Left renal pelvis (tissue), 4 donors: ENCODE measurements at places on chromosomes 12 and 14.

DNA sequence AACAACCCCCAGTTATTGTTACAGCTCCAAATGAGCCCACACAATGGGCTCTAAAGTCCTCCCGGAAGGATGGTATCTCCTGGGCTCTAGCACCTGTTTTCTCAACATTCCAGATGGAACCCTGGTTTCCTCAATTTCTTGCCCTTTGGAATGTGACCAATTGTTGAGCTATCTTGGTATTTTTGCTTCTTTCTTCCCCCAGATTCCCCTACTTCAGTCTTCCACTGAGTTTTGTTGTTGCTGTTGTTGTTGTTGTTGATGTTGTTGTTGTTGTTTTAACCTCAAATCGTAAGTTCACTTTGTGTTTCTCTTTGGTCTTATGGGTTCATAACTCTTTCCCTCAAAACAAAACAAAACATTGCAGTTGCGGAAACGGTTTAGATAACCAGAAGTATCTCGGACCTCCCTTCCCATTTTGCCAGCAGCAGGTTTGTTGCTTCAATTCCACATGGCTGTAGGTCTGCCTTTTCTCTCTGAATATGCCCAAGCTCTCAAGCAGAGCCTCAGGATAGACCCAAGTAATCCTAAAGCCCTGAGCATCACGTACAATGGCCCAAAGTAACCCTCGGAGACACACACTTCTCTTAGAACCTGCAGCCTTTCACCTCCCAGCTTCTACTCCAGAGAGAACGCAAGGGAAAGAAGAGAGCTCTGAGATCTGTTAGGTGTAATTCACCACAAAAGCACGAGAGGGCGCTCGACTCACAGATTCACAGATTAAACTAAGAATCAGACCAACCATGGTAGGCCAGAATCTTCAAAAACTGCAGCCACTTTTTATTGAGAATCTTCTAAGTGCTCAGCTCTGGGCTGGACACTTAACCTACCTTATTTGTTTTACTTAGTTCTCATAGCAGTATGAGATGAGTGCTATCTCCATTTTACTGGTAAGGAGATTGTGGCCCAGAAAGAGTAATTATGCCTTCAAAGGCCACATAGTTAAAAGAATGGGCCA lies 1.0 kb upstream of the DDX23 start:
- peak; percentile 86 for DNase-seq

GRCh38 chr12:54991161-54991990 lies 6.8 kb upstream of the TESPA1 start:
- DNase-seq = no peak

DNA sequence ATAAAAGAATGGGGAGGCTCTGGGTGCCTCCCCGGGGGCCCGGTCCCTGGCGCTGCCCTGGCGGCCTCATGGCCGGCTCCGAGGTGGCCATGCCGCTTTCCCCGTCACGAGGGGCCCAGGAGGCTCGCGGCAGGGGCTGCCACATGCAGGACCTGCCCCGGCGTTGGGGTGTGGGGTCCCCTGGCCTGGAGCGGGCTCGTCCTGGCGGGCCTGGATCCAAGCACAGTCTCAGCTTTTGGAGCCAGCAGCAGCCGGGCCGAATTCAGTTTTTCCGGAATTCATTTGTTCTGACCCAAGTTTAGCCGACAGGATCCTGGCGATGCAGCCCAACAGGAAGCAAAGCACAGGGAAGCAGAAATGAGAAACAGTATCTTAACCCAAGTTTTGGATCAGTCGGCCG lies 26.4 kb upstream of the AEBP2 start:
- DNase-seq = no peak

DNA sequence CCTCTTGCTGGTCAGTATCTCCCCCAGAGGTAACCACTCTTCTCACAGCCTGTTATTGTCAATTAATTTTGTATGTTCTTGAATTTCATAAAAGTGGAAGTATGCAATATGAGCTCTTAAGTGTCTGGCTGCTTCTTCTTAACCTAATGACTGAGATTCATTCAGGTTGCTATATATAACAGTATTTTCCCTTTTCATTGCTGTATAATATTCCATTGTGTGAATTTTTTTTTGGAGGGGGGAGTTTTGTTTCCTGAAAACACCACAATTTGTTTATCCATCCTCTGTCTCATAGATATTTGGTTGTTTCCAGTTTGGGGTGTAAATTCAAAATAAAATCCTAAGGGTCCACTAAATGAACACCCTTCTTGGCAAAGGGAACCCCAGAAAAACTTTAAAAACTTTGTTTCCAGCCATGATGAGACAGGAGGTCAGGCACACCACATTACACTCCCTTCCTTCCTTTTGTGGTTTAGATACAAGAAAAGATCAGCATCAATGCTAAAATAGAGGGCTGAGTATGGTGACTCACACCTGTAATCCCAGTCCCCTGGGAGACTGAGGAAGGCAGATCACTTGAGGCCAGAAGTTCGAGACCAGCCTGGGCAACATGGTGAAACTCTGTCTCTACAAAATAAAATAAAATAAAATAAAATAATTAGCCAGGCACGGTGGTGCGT lies 4.1 kb upstream of the DAO start:
- DNase-seq = no peak

- no peak for DNase-seq
These were observed 51.6 kb downstream of the GPHB5 start for GRCh38 chr14:63267171-63267570.

DNA sequence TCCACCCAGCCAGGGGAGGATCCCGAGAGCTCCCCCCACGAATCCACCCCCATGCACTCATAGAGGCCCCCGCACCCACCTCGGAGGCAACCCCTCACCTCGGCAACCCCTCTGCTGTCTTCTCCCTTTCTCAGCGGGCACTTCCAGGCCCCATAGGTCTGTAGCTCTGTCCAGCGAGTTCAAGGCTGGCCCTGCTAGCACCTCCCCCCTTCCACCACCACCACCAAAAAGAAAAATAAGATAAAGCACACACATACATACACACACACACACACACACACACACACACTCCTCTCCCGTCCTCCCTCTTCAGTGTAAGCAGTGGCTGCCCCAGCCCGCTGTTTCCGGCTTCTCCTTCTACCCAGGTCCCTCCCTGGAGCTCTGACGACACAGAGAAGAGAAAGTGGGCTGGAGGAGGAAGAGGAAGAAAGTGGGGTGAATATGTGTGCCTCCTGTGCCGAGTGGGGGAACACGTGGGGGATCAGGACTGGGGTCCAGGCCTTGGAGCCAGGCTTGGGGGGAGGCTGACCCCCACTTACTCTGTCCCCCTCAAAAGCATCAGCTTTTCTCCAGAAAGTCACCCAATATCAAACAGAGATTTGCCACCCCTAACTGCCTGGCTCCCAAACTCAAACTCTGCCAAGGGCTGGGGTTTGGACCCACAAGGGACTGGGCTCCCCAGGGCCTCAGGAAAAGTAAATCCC lies at the start of gene STAT6:
TSS of gene STAT6 (minus strand) at position 332 of the 704 bp plus-strand sequence. CDS start 3,084 bp downstream, outside the sequence.
- no peak for DNase-seq

- no peak for DNase-seq
These were observed 125.1 kb upstream of the TBX3 start for GRCh38 chr12:114809097-114809496.

DNA sequence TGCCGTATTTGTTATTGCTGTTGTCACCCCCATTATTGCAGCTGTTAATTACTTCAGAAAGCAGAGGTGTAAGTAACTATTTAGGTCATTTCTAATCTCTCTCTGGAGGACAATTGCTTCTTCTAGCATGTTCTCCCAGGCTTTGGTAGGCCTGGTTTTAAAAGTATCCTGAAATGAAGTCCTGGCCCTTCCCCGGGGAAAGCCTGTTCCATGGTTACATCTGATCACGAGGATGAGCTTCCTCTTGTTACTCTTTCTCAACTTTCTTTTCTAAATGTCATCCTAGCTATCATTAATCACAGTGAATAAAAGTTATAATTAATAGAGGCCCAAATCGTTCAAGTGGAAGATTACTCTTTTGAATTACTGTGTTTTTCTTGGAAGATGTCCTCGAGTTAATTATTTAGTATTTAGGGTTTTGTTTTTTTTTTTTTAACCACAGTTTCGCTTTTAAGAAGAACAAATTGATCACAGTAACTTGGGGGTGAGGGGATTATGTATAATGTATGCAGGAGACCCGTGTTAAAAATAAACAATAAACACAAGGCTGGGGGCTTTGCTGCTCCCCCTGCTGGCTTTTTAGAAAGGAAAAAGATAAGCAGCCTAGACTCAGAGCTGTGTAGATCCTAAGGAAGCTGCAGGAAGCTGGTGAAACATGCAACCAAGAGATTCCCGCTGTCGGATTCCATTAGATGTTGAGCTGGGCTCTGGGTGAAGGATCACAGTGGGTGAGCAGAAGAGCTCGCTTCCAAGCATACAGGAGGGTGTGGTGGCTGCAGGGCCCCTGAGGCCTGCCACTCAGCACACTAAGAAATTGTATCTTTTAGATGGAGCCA lies 420.1 kb downstream of the FUT8 start:
- DNase-seq = peak; percentile 23

GRCh38 chr14:94345344-94346064 lies 22.4 kb upstream of the SERPINA6 start:
- no peak for DNase-seq

DNA sequence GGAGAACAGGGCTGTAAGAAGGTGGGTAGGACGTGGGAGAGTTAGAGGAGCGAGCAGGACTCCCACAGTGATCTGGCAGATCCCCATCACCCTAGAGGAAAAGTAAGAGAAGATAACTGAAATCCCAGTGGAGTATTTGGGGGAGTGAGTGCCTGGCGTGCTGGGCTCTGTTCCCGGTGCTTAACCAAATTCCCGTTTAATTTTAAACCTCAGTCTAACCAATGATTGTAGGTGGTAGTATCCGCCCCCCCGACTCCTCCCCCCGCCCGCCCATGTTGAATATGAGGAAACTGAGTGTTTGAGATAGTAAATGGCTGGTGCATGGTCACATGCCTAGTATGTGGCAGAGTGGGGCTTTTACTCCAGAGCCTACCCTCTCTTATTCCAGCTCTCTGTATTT lies 1.2 kb downstream of the TARBP2 start:
- DNase-seq = no peak

- no peak for DNase-seq
These were observed 219.7 kb upstream of the PKP2 start for GRCh38 chr12:33116284-33116683.

DNA sequence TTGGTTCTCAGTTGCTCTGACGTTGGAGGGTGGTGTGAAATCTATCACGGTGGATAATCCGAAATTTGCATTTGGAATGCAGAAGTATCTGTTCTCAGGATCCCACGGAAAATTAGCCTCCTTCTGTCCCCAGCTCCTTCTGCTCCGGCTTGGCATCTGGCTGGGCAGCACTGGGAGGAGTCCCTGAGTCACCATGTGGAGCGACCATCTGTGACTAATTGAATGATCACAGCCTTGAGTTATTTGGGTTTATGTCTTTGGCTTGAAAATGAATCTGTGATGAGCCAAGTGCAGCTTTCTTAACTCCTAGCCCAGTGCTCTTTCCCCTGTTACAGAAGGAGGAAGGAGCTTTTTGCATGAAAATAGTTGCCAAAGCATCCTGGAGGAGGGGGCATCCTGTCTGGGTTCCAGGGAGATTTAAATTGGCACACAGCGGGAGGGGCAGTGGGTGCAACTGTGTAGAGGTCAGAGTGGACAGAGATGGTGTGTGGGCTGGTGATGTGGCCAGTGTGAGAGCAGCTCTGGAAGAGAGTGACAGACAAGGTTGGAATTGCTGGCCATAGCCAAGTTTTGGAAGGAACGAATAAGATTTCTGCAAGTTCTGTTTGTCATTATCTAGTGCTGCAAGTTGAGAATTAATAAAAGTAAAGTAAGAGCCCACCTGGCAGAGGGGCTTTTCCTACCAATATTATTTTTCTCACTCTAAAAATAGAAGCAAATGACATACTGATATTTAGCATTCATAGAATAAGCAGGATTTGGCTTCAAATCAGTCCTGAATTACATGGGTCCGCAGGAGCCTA lies 74.4 kb downstream of the SLC24A4 start:
- DNase-seq = no peak

DNA sequence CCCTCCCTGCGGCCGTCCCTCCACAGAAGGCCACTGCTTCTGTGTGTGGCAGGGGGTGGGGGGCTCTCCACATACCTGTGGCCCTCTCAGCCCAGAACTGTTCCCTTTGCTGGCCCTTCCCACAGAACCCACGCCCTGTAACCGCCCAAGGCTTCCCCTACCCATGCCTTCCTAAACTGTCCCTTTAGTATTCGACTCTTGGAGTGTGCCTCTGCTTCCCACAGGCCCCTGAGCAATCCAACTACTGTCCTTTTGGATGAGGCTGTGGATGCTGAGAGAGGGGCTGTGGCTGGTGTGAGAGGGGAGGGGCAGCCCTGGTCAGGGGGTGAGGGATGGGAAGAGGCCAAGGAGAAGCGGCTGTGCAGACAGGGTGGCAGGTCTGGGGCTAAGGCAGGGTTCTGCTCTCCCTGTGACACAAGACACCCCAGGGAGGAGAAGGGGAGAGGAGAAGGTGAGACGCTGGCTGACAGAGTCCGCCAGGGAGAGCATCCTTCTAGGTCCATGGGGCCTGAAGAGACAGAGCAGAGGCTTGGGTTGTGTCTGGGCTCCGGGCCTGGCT lies 46.0 kb downstream of the DLK1 start:
- DNase-seq = no peak

GRCh38 chr12:29537298-29537697 lies 39.8 kb upstream of the OVCH1 start:
- no peak for DNase-seq

- no peak for DNase-seq
These were observed 59.2 kb upstream of the PELI2 start for GRCh38 chr14:56059054-56059453.

DNA sequence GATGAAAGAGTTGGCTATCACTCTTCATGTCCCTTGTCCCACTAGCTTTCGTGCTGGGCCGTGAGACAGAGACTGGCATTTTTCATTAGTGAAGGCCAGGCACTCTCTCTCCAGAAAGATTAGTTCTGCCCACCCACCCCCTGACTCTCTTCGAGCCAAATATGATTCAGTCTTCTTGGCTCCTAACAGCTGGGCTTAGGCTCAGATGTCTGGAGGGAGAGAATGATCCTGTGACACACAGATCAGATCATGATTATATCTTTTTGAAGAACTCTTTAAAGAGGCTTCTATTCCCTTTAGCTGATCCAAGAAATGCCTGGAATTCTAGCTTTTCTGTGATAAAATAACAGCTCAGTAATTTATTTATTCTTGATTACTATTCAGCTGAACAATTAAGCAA lies 5.2 kb upstream of the GNG2 start:
- no peak for DNase-seq

DNA sequence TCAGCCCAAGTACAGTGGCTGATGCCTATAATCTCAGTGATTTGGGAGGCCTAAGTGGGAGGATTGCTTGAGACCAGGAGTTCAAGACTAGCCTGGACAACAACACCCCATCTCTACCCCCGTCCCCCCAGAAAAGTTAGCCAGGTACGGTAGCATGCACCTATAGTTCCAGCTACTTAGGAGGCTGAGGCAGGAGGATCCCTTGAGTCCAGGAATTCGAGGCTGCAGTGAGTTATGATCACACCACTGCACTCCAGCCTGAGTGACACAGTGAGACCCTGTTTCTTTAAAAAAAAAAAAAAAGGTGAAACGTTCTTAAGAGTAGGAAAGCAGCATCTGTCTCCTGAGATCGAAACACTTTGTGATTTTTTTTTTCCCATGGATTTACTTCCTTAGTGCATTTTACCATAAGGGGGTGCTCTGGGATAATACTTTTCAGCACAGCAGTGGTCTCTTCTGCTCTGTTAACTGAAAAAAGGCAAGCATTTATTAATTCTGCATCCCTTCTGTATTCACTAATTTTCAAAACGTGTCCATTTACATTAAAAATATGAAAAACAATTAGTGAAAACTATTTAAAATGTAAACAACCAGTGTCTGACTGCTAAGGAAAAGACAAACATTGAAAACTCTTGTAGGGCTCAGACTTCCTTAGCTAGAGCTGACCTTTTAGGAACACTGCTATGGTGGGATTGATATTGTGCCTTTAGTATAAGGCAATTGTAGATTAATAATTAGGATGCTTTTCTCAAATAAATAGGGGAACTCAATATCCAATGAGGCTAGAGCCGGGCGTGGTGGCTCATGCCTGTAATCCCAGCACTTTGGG lies 31.2 kb upstream of the USP44 start:
- DNase-seq = no peak
